EL (cell line): ENCODE measurements at places on chromosomes 5 and 9.

DNA sequence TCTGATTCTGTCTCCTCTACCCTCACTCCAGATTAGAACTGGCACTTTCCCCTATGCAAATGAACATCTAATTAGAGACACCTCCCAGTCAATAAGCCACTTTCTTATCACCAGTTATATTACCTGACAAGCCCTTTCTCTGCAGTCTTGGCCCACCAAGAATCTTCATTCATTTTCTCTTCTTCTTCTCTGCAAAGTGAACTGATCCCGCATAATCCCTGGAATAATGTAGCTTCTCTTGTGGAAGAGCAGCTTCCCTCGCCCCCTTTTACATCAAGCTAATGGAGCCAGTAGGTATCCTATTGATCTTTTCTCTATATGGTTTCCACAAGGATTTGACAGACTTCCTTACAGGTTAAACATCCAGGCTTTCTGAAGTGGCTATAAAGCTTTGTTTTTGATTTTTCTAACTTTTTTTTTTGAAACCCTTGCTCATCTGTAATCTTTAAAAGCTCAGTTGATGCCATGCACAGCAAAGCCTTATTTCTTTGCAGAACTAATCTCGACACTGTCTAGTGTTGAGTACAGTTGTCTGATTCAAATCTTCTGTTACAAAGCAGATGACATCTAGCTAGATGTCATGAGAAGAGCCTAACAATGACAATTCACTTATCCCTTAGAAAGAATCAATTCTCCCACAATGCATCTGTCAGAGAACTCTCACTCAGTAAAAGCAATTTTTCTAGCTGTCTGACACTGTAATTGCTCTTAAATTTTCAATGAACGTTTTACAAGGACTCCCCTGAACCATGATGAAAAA, 281.4 kb downstream of the ISL1 start:
- no peak for DNase-seq

DNA sequence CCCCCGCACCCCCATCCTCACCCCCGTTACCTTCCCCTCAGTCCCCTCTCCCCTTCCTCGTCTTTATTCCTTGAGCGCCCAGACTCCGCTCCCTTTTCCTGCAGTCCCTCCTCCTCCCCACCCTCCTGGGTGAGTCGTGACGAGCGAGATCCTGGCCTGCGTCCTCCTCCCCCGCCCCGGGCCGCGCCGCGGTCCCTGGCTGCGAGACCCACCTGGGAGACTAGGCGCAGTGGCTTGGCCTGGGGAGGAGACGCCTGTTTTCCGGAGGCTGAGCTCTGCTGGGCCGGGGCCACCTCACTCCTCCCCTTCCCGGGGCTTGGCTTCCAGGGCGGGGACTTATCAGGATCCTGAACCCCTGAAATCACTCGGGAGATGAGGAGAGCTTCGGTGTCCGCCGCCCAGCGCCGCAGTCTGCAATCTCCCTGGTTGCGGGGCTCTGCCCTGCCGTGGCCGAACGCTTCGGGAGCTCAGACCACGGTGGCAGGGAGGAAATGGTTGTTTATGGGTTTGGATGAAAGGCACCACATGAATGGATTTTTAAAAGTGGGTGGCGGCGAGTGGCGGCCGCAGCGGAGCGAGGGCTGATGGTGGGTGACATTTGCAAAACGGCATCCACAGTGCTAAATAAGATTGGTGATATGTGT, 984 bp downstream of the STXBP1 start:
- peak; percentile 84 for DNase-seq

- peak; percentile 97 for DNase-seq
Measured at GRCh38 chr5:73938280-73938937, 312.4 kb downstream of the ARHGEF28 start.

DNA sequence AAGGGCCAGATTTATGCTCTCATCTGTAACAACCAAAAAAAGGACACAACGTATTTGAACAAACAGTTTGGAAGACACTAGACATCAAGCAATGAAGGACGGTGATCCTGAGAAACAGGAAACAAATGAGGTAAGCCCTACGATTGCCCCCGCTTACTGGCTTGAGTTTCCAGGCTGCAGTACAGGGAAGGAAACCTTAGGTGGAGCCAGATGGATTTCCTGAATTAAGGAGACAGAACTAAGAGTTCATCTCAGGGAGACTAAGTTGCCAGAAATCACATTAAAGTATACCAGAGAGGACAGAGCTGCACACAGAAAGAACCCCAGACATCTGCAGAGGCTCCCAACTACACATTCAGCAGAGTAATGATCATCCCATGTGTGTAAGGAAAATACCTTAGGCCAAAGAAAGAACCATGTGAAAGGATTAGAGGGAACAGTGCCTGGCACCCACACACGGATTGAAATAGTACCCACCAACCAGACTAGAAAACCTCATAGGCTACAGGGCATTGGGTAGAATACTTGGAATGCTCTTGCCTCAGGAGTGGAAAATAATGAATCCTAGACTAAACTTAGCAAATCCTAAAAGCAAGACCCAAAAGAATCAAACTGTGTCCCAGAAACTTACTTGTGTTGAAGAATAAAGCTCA, 99.3 kb upstream of the NIPBL start:
- peak; percentile 24 for DNase-seq

DNA sequence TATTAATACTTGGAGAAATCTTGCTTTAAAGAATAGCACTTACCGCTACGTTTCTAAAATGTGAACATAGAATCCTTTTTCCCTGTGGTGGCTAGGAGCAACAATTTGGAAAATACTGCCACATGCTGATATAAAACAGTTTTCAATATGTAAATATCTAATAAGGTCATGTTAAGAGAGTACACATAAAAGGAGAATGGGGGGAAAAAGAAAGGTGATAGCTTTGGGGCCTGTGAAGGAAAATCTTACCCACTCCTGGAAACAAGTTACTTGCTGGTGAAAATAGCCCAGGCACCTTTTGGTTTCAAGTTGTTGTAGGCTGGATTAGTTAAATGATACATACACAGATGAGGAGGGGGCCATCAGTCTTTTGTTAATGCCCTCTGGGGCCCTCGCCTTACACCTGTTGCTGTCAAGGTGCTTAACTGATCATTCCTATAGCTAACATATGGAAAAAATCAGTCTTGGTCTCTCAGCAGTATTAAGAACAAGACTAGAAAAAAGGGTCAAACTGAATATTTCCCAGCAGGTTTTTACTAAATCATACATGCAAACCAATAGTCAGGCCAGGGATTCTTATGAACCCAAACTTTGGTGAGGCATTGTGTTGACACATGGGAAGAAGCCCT, 24.1 kb downstream of the FYB1 start:
- no peak for DNase-seq

- DNase-seq = no peak
Measured at GRCh38 chr5:18091758-18092157, 457.5 kb downstream of the TAF11L14 start.

GRCh38 chr5:81010336-81011169, 50.4 kb downstream of the RASGRF2 start:
- DNase-seq = no peak

DNA sequence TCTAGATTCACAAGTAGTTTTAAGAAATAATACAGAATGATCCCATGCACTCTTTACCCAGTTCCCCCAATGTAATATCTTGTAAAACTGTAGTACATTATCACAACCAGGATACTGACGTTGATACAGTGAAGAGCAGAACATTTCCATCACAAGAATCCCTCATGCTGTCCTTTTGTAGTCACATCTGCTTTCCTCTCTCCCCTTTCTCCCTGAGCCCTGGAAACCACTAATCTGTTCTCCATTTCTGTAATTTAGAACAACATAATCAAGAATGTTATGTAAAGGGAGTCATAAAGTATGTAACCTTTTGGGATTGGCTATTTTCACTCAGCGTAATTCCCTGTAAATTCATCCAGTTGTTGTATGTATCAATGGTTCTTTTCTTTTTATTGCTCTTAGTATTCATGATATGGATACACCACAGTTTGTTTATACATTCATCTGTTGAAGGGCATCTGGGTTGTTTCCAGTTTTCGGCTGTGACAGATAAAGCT, 61.1 kb downstream of the ERCC6L2 start:
- DNase-seq = no peak

DNA sequence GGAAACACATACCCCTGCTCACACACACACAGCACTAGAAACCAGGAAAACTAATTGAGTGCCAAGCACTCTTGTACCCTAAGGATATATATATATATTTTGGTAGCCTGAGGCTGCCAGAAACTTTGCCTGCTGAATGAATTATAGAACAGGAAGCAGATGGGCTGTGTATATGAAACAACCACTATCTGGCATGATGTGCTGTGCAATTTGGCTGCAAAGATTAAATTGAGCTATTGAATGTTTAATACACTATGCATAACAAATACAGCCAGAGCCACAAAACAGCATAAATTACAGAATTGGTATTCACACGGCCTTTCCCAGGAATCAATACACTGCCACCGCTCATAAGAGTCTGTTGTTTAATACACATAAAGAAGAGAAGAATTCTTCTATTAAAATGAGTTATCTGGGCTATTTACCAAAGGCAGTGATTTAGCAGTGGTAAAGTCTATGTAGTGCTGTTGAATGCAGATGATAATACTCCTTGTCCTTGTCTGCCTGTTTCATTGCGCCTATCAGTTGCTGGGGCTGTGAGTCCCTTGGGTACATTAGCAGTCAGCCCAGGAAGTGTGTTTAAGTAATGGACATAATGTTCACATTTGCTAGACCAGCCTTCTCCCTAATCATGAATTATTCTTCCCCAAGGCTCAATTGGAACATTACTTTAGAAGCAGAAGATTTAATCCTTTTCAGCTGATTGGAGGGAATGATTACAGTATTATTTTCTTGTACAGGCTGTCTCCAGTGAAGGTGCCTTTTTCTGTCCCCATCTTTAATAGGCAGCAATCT, 294.3 kb downstream of the TLE1 start:
- DNase-seq = no peak

DNA sequence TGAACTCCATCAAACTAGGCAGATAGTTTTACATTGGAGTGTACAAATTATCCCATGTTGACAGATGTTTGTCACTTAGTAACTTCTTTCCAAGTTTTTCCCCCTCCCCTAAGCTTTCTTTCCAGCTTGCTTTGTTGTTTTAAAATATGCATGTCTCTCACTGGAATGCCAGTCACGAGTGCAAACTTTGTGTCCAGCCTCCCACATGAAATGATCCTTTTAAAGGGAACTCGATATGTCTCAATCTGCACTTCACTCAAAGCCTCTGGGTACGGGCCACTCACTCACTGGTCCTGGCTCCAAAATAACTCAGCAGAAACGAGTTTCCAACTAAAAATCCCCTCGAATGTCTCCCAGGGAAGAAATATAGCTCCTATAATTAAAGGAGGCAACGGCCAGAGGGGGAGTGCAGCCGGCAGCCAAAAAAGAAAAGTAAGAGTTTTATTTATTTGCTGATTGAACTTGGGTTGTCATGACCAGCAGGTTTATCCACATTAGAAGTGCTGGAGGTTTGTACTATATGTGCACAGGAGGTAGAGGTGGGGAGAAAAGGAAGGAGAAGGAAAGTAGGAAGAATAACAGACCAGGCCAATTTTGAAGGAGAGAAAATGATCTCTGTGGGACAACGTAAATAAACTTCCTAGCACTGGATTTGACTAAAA, 17.5 kb downstream of the NR2F1 start:
- DNase-seq = no peak

GRCh38 chr5:15489571-15490235, 10.3 kb upstream of the FBXL7 start:
- peak; percentile 2 for DNase-seq

DNA sequence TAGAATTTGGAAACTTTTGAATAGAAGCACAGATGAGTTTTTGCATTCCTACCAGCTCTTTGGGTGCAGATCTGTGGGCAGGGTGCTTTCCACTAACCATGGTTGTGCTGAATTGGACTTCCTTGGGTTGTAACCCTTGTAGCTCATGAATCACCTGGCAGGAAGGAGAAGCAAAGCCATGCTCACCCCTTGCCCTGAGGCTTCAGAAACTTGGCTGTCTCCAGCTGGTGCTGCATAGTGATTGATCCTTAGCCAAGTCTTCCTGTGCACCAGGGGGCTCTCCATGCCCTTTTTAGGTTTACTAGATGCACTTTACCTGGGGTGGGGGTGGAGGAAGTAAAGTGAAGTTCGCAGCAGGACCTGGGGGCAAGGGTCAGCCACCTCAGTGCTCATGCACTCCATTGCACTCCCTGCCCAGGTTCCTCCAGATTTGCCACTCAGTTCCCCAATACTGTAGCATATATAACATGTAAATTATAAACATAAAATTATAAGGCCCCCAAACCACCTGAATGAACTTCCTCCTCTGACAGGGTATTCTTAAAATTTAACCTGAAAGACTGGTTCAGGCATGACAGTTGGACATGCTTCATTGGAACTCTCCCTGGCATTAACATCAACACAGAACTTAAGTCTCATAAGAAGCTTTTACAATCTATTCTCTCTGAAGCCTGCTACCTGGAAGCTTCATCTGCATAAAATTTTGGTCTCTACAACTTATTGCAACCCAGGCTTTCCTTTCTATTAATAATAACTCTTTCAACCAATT, 25.8 kb upstream of the IFNA14 start:
- no peak for DNase-seq

DNA sequence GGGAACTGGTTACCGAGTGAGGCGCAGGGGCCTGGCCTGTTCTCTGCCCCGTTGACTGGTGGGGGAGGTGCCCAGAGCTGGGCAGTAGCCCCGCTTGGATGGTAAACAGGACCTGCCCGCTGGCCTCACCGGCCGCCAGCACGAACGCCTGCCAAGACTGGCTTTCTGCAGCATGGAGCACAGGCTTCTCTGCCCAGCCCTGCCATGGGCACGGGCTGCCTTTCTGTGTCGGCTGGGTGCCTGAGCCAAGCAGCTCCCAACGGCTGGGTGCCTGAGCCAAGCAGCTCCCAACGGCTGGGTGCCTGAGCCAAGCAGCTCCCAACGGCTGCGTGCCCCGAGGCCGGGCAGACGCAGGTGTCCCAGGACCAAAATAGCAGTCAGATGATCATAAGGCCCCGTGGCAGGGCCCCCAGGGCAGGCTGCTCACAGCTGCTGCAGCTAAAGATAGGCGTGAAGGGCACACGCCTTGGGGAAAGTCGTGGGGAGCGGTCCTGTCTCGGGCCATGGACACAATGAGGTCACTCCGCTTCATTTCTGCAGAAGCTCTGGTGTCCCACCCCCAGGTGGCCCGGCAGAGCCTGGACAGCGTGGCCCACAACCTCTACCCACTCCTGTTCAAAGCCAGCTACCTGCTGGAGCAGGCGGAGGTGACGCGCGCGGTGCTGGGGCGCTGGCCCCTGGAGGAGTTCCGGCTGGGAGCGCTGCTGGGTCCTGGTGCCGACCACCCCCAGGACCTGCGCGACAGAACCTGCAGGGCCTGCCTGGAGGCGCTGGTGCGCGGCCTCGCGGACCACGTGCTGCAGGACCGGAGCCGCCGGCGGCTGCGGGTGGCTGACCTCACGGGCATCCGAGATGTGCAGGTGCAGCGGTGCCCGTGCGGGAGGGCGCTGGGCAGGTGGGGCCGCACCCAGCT, at the start of gene LRRC14B:
Gene LRRC14B (plus strand): TSS at position 460 of the 913 bp plus-strand sequence. CDS start 44 bp downstream, at position 504.
- no peak for DNase-seq

- DNase-seq = peak; percentile 47
Measured at GRCh38 chr5:170896779-170897178, 35.0 kb downstream of the RANBP17 start.
